ENCODE measurements at places on chromosomes 12 and 14. TPM values are rescaled to one million over a fixed set of nuclear protein-coding genes. Genes with fewer than 3 reads are reported as not detected.

CD27 gene
- total RNA-seq = not detected

SRRM4 gene
- not detected for total RNA-seq

HCAR2 gene
- total RNA-seq = not detected

PAH gene
- not detected for total RNA-seq

ABHD12B gene
- not detected for total RNA-seq

TUBA1C gene
- 2,544 TPM for total RNA-seq

GRCh38 chr12:49863946-49864797 lies 21.3 kb upstream of the BCDIN3D start:
- DNase-seq = no peak

DNA sequence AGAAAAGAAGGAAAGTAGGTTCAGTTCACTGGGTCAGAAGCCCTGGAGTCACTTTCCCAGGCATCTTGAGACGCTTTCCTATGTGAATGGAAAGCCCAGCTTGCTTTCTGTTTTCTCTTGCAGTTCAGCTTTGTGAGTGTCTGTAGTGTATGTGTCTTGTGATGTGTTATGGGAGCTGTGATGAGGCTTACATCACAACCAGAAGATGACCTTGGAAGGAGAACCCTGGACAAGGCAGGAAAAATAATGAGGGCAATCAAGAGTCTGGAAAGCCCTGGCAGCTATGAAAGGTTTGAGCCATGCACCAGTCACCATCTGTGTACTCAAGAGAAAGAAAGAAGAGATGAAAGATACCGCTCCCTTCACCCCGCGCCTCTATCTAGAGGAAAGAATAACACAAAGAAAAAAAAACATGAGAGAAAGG lies 35.2 kb upstream of the PTGR2 start:
- no peak for DNase-seq

DNA sequence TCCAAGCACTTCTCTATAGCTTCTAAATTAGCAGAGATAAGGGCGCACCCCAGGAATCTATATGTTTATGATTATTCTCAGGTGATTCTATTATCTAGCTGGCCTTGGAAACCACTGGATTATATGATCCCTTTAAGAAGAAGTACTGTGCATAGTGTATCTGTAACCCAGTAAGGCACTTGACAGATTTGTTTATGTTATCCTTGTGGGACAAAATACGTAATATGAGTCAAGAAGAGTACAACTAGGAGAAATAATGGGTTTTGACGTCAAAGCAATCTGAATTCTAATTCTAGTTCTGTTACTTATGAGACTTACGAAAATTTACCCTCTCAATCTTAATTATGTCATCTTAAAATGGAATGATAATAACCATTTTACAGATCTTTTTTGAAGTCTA lies 259.6 kb upstream of the NAV3 start:
- no peak for DNase-seq

GRCh38 chr12:56243731-56244181 lies 13.9 kb downstream of the SLC39A5 start:
- DNase-seq = no peak

DNA sequence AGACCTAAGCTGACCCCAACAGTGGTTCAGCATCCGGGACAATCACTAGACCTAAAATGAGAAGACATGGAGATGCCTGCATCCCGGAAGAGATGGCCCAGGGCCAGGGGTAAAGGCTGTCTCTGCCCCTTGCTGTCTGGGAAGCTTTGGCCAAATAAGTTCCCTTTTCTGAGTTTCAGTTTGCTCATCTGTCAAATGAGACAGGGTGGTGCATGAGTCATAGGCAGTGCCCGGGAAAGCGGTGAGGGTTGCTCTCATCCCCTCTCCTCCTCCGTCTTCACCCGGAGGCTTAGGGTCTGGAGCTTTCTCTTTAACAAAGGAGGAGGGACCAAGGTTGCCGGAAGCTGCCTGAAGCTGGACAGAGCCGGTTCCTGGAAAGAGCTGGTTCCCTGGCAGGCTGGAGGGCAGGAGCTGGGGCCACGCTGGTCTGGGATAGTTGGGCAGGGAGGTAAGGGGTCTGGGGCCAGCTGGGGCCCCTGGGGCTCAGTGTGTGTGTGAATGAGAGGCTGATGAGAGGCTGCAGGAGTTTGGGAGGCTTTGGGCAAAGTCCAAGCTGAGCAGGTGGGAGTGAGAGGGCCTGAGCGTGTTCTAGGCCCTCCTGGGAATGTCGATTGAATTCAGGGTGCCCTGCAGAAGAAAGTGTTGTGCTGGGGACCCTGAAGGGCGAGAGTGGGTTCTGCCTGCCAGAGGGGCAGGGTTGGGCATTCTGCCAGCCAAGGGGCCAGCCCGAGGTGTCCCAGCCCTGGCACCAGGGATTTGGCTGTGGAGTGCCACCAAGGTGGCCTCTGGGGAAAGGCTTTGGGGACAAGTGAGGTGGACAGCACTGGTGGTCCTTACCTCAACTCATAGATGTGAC lies at the start of gene SDSL:
SDSL (plus strand) TSS at position 351 of the 856 bp plus-strand sequence. CDS start 5,603 bp downstream, outside the sequence.
- peak; percentile 95 for DNase-seq

- DNase-seq = no peak
Measured at GRCh38 chr12:119082016-119082415, 96.7 kb upstream of the HSPB8 start.

DNA sequence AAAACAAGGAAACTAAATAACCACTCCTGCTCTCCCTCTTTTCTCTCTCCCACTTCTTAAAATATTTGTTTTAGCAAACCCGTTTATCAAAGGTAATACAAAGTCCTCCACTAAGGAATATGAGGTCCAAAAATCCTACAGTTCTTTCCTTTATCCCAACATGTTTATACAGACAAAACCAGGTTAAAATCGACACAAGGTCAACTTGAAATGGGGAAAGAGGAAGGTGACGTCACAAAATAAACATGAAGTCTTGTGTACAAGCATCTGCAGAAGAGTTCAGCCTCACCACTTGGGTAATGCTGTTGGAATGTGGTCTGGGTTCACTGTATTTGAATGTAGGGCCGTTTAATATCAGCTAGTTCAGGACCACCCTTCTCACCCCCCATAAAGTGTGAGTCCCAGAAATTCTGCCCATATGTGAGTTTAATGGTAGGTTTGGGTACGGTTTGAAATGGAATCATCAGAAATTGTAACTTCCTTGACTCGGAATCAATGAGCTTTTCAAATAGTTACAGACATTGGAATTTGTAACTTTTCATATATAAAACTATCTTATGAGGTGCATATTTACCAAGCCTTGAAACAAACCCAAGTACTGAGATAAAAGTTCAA lies 120.0 kb upstream of the SLC38A2 start:
- DNase-seq = peak; percentile 77

DNA sequence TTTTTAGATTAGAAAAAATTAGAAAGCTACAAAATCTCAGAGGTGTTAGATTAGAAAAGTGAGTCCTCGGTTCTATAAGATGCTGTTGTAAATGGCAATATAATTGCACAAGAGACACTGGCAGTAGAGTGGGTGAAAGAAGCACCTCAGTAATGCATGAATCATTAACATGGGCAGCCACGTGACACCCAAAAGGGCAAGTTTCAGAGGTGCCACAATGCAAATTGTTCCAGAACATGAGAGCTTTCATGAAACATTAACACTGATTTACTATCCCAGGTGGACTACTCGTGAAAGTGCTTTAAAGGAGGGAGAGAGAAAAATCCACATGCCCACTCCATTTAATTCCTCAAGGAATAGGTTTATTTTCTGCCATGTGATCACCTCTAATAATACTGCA lies 108.4 kb downstream of the PTPRR start:
- DNase-seq = no peak

GRCh38 chr12:62643486-62643885 lies 176.9 kb downstream of the MON2 start:
- no peak for DNase-seq

DNA sequence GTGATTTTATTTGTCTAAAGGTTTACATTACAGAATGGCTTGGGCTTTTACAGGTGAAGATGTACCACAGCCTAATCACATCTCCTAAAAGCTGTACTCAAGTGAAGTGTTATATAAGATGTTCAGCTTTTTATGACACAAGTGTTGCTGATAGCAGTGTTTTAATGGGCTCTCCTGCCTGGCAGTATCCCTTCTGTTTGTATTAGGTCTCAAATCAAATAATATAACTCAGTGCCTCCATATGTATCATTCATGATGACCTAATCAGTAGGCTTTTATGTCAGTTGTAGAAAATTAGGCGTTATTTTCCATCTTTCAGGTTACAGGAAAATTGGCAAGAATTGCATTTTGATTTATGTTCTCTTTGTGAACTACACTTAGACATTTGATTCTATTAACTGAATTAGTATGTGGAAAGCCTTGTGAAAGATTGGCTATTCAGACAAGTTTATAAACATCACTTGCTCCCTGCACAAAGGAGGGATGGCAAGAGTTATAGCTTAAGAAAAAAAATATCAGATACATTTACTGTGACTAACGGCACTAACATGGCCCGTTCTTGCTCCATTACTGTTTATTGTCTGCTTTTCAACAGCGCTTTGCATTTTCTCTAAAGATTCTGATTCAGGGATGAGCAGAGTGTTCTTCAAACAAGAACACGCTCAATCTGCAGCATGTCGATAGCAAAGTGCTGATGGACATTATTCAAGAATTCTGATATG lies 143.7 kb upstream of the DIO2 start:
- DNase-seq = no peak

DNA sequence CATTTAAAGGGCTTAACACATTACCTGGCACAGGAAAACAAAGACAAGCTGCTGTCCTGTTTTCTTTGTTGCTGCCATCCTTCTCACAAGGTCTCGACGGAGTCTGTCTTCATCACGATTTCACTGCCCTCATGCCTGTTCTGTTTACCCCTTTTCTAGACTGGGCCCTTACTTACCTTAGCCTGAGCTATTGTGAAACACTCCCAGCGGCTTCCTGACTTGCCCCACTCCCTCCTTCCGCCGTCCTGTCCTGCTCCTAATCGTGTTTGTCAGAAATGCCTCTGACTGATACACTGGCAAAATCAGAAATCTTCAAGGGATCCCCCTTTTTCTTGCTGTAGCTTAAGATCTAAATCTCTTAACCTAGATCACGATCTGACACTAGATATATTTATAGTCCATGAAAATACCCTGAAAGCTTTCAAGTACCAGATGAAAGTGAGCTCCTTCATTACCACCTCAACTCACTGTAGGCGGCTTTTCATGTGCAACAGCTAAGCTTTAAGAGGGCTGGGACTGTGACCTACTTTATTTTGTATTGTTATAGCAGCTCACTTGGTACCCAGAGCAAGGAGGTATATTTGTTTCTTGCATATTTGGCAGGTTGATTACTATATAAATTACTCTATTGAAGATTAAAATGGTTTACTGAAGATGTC lies 32.1 kb downstream of the TECPR2 start:
- no peak for DNase-seq

DNA sequence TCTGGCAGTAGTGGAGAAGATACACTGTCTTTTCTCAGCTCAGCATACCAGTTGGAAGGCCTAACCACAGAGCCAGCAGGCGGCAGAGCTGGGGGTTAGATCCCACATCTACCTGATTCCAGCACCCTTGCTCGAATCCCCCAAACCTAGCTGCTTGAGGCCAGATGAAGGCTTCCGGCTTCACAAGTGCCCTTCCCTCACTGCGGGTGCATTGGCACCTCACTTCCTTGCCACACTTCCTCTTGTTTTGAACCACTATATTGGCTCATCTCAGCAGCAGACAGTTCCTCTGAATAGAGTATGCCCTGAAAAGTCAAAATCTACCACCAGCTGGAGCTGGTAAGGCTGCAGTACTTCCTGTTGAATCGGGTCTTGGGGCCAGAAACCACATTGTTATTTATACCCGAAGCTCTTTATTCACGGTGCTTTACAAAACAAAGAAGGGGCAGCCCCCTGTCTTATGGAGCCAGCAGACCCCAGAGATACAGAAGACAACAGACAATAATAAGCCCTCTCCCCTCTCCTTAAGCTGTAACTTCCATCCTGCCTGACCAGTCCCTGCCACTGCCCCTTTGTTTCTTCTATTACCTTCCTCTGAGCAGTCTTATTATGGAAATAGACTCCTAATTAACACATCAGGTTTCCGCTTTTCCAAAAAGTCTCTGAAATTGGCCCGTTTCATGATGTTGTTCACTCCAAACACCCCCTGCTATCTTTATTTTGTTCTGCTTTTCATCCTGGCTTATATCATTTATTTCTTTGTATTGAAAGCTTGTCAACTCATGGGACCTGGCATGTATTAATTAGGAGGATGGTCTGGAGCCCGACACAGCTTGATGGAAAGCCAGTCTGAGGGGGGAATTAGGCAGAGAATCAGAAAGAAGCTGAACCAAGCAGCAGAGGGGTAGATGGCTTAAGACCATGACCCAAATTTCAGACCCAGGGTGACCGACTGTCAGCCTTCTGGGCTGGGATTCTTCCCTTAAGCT lies 233.5 kb downstream of the EFCAB11 start:
- no peak for DNase-seq

DNA sequence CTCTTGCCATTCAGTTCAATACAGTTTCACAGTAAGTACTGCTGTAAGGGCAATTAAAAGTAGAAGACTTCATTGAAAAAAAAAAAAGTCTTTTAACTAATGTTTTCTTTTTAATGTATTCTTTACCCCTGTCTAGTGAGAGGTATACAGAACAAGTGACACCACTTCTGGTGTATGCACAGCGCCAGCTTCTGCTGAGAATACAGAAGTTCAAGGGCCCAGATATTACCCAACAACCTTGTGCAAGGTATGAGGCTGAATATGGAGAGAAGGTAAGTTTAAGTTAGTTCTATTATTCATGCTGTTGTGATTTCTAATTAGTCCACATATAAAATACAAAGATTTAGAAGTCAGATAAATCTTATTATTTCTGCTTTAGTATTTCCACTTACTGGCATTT lies 168.7 kb downstream of the CFAP54 start:
- DNase-seq = no peak

- DNase-seq = peak; percentile 23
Measured at GRCh38 chr12:104877103-104877705, 80.9 kb downstream of the SLC41A2 start.

- DNase-seq = no peak
Measured at GRCh38 chr14:96920023-96920422, 122.8 kb downstream of the VRK1 start.

GRCh38 chr14:51473808-51474565 lies 177.7 kb upstream of the FRMD6 start:
- DNase-seq = no peak

- peak; percentile 32 for DNase-seq
Measured at GRCh38 chr12:115657081-115658013, 620.1 kb downstream of the MED13L start.

DNA sequence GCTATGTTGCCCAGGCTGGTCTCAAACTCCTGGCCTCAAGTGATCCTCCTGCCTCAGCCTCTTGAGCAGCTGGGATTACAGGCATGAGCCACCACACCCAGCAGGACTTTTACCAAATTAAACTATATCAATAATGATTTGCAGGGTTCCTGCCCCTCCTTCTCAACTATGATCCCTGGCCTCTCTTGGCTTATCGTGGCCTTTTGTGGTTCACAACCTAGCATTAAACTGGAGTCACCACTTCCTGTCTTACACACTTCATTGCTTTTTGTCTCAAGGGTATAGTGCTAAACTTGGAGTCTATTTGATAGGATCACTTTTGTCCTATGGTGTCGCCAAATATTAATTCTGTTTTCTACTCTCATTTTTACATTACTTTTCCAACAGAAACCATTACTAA lies 64.5 kb downstream of the SEC23A start:
- peak; percentile 18 for DNase-seq

Measured in HT1080 (cell line).